ENCODE measurements at places on chromosomes 6 and 20.

GRCh38 chr6:149266659-149267058, 50.9 kb upstream of the TAB2 start:
- no peak for DNase-seq

DNA sequence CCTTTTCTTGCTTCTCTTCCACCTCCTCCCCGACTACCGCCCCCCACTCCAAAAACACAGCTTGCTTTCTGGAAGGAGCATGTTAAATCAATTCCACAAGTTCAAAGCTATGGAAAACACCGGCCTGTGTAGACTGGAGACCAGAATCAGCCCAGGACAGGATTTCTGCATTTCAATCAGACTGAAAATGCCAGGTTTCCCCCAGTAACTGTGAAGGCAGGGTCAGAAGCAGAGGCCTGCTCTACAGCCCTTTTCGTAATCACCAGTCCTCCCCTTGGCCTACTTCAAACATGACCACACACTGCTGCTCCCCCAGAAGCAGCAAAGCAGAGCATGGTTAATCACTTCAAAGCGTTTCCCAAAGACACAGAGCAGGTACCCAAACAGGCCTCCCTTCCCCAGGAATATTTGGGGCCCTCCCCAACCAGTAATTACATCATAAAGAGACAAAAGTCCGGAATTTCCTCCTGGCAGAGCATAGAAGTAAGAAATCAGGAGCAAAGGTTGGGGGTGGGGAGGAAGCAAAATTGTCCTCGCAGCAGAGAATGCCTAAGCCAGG, 38.4 kb downstream of the ZMYND8 start:
- no peak for DNase-seq

- DNase-seq, result no peak
Observed at GRCh38 chr6:15621203-15622044, 41.4 kb downstream of the DTNBP1 start.

DNA sequence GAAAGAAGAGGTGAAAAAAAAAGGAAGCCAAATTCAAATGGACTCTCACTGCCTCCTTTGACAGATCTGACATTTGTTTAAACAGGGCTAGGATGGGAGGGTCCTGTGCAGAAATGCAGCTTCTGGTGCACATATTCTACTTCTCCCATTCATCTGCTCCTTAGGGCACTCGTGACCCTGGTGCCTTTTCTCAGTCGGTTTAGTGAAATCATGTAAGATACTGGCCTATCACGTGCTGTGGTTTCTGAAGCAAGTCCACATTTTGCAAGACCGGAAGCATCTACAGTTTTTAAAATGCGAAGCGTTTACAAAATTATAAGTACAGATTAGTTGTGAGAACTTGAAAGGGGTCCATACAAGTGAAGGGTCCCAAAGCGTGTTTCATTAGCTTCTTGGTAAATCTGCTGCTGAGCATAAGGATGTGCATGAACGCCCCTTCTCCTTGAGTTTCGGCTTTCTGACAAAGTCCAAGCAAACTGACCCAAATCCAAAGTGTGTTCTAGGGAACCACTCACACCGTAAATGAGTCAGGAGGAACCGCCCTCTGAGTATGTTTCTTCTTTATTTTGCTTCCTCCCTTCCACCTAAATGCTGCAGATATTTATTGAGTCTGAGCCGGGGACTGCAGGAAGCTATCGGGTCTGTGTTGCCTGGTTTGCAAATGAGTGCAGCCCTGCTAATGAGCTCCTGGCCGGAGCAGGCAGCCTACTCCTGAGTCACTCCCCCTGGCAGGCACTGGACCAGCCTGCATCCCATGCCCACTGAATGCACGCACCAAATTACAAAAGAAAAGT, 323.8 kb upstream of the JARID2 start:
- DNase-seq, result no peak

GRCh38 chr6:15033850-15034203, 212.0 kb upstream of the JARID2 start:
- no peak for DNase-seq

DNA sequence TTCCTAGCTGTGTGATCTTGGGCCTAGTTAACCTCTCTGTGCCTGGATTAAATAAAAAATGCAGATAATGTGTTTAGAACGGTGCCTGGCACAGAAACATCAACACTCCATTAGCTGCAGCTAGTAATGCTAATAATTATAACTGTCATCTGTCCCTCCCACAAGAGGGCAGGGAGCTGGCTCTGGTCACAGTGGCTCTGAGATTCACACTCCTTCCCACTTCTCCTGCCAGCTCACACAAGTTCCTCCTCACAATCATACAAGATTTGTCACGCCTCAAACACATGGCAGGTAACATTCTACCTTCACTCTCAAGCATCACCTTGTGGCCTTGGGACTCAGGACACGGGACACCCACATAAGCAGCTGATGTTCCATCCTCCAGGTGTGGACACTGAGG, 2.4 kb downstream of the ADA start:
- no peak for DNase-seq

- DNase-seq, result no peak
Observed at GRCh38 chr6:67863346-67863745, 771.7 kb upstream of the ADGRB3 start.

DNA sequence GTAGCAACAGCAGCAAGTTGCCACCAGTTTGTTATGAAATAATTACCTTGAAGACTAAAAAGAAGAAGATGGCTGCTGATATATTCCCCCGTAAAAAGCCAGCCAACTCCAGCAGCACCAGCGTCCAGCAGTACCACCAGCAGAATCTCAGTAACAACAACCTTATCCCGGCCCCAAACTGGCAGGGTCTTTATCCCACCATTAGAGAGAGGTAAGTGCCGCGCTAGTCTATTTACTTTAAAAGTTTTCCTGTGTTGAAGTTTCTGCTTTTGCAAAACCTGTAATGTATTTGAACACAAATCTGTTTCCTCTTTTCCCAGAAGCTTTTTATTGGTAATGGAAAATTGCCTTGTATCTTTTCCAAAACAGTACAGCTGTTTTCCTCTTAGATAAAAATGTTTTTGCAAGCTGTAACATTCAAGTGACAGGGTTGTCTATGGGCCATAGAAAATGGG, 725 bp downstream of the BTBD3 start:
- no peak for DNase-seq

Measured in RWPE2 (cell line).